Colonic mucosa (tissue), 4 donors: ENCODE measurements at places on chromosomes 6 and 20.

DNA sequence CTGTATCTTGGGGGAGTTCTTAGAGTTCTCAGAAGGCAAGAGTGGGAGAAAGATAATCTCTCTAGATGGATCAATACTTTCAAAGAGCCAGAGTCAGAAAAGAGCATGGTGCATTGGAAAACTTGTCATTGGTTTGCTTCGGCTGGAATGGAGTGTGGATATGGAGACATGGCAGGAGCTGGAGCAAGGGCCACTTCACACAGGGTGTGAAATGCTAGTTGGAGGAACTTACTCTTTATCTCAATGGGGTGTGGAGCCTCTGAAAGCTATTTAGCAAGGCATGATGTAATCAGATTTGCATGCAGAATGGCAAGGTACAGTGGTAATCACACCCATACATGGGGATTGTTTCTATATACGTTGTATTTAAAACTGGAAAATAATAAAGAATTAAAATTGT lies 31.5 kb upstream of the PAQR8 start:
- H3K36me3 ChIP-seq = no peaks in the 10 kb centered on the region
- H3K27ac ChIP-seq = peak overlapping the region; percentile 85
- H3K27me3 ChIP-seq = no peaks in the 10 kb centered on the region

DNA sequence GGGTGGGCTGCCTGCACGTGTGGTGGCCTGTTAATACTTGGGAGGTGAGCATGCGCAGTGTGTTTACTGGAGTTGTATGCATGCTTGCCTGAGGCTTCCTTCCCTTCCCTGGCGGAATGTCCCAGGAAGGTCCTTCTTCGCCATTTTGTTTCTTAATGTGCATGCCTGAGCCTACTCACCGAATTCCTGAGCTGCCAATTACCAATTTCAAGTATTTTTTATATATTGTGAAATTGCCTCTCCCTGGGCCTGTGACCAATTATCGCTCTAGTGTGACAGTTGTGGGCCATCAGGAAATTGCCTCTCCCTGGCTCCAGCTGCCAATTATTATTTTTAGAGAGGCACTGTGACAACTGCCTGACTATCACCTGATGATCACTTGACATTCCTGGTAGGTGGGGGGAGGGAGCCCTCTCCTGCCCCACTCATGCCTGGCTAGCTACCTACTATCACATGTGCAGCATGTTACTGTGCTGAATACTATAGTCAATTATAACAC lies 70.0 kb downstream of the FAM50B start:
- H3K4me1 ChIP-seq = no peaks in the 10 kb centered on the region
- H3K27me3 ChIP-seq = no peaks in the 10 kb centered on the region
- H3K36me3 ChIP-seq = no peaks in the 10 kb centered on the region
- H3K27ac ChIP-seq = no peak overlapping the region

DNA sequence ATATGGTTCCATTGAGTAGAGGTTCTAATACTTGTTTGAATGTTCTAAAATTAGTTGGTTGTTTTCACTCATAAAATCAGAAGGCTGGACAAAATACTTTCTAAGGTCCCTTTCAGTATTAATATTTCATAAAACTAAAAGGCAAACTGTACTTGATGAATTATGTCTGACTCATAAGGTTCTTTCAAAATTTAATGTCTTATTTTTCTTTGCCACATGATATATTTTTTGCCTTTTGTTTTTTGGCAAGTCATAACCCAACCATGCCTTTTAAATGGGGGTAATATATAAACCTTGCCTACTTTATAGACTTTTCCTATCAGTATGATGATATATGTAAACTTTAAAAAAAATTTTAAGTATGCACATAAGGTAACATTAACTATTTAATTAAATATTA lies 244.7 kb downstream of the PTPRK start:
- DNase-seq = no peak
- no peaks in the 10 kb centered on the region for H3K36me3 ChIP-seq
- H3K4me3 ChIP-seq = no peak overlapping the region
- no peaks in the 10 kb centered on the region for H3K4me1 ChIP-seq

DNA sequence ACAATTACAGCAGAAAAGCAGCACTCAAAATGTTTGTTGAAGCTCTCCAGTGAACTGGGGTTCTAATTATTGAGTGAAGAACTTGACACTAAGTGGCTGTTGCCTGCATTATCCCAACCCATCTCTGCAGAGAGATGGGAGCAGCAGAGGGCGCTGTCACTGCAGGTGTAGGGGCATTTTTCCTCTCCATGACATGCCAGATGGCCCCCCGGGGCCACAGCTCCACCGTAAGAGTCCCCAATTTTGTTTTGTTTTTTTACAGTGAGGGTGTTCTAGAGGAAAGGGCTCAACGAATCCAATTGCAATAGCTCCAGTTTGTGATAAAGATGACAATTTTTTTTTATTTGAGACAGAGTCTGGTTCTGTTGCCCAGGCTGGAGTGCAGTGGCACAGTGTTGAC lies 1.9 kb upstream of the FUCA2 start:
- H3K27me3 ChIP-seq = no peaks in the 10 kb centered on the region
- no peak overlapping the region for H3K27ac ChIP-seq
- peaks cover 3% of the 10 kb centered on the region for H3K4me1 ChIP-seq
- no peak overlapping the region for H3K4me3 ChIP-seq
- peak; percentile 69 for DNase-seq

- no peaks in the 10 kb centered on the region for H3K27me3 ChIP-seq
- no peak overlapping the region for H3K4me3 ChIP-seq
- no peaks in the 10 kb centered on the region for H3K4me1 ChIP-seq
- H3K36me3 ChIP-seq = no peaks in the 10 kb centered on the region
- H3K27ac ChIP-seq = no peak overlapping the region
These were observed 383.9 kb downstream of the KIF16B start for GRCh38 chr20:16189371-16189770.

DNA sequence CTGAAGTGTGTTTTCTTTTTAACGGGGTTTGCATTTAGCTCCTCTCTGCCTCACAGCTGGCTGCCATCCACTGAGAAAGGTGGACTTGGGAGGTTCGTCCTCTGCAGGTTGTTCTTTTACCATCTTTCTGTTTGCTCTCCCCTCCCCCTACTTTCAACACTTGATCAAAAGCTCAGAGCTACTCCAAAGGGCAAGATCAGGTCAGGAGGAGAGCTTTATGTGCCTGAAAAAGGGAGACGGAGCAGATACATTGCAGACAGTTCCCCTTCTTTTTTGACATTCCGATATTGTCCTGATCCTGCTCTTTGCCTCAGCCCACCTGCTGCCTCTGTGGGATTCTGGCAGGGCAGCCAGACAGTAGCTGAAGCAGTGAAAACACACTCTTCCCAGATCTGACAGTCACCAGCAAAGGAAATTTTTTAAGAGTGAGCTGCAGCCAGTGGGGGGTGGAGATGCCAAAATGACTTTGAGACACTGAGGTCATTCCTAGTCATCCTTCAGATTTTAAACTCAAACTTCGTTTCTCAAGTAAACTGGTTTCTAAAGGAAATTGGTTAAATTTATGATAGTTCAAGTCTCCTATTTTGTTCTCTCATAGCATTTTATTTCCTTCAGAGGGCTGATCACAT lies 26.5 kb downstream of the SMLR1 start:
- no peak for DNase-seq
- H3K4me1 ChIP-seq = no peaks in the 10 kb centered on the region
- no peak overlapping the region for H3K27ac ChIP-seq

DNA sequence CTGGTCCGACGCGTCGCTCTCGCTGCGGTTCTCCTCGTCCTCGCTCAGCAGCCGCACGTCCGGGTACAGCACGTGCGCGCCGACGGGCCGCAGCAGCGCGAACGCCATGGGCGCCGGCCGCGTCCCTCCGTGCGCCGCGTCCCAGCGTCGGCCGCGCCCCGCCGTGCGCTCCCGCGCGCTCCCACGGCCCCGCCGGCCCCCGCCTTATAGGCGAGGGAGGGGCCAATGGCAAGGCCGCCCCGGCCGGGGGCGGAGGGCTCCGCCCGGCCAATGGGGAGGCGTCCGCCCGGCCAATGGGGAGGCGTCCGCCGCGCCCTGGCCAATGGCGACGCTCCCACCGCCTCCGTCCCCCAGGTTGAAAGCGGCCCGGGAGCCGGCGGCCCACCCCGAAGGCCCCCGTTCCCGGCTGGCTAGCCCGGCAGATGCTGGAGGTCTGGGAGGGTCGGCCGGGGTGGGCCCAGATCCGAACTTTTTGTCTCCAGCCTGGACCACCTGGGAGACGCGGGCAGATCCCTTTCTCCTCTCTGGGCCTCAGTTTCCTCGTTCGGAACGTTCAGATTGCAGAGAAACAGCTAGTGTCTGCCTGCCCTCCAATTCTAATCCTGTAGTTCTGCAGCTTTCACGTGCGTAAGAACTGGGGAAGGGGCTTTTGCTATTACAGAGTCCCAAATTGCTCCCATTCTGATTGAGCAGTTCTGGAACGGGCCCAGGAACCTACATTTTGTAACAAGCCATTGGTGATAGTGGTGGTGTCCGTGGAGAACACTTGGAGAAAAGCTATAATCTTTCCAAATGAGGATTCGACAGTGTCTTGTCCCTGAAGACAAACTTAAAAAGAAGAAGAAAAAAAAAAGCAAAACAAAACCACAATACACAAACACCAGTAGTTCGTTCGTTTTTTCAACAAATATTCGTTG lies at the start of gene TCF15:
TSS of gene TCF15 (minus strand) at position 180 of the 917 bp plus-strand sequence. CDS start at position 108, 72 bp downstream.
- no peak within 1 kb of the TSS for H3K27ac ChIP-seq
- no peaks in the 10 kb centered on the region for H3K4me1 ChIP-seq
- H3K4me3 ChIP-seq = no peak within 1 kb of the TSS
- peaks cover 34% of the 10 kb centered on the region for H3K27me3 ChIP-seq
- DNase-seq = no peak
- H3K36me3 ChIP-seq = no peaks in the 10 kb centered on the region

GRCh38 chr6:72580281-72580940 lies 41.5 kb upstream of the KCNQ5 start:
- DNase-seq = no peak
- no peaks in the 10 kb centered on the region for H3K4me1 ChIP-seq
- no peak overlapping the region for H3K27ac ChIP-seq
- H3K4me3 ChIP-seq = no peak overlapping the region
- no peaks in the 10 kb centered on the region for H3K36me3 ChIP-seq
